ENCODE measurements at places on chromosomes 13 and 19.
A peak's percentile ranks its signal among the peaks of the same experiment; 100 is the strongest.

DNA sequence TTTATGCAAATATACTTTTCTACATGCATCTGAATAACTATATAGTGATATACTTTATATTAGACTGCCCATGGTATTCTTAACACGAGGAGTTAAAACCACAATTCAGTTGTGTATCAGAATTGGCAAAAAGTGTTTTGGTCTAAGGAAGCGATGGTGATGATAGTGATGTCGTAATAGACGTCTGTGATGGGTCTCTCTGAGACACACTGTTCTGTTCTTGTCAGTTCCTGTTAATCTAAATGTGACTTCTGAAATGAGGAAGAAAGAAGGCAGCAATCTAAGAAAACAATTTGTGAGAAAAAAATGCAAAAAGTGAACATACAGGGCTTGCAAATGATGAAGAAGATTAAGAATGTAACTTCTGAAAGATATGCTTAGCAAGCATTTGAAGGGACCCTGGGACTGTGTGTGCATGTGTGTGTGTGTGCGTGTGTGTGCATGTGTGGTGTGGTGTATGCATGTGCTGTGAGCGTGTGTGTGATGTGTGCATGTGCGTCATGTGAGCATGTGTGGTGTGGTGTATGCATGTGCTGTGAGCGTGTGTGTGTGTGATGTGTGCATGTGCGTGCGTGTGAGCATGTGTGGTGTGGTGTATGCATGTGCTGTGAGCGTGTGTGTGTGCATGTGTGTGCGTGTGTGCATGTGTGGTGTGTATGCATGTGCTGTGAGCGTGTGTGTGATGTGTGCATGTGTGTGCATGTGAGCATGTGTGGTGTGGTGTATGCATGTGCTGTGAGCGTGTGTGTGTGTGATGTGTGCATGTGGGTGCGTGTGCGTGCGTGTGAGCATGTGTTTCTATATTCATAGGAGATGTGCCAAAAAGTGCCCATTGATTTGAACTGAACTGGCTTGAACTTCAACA is 131.8 kb downstream of the IRS2 start:
- DNase-seq, result no peak

- peak; percentile 97 for DNase-seq
Measured at GRCh38 chr13:24160458-24161009, at the start of gene SPATA13. TSS of gene SPATA13 (plus strand) at chr13:24160720. CDS start at chr13:24222930, 62,210 bp downstream.

DNA sequence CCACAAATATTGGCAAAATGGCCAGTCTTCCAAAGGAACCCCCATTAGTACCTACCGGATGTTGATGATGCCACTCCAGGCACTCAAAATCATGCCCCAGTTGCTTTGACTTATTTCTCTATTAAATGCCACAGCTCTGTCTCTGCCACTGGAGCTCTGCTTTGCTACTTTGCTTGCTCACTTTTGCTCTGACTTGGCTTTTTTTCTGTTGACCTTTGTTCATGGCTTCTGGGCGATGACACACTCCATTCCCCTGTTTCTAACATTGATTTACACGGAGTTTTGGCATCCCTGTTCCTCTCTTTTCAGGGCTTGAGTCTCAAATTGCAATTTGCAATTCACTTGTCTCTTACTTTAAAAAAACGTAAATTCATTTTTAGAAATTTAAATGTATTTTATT is 217.1 kb upstream of the SPRY2 start:
- no peak for DNase-seq

DNA sequence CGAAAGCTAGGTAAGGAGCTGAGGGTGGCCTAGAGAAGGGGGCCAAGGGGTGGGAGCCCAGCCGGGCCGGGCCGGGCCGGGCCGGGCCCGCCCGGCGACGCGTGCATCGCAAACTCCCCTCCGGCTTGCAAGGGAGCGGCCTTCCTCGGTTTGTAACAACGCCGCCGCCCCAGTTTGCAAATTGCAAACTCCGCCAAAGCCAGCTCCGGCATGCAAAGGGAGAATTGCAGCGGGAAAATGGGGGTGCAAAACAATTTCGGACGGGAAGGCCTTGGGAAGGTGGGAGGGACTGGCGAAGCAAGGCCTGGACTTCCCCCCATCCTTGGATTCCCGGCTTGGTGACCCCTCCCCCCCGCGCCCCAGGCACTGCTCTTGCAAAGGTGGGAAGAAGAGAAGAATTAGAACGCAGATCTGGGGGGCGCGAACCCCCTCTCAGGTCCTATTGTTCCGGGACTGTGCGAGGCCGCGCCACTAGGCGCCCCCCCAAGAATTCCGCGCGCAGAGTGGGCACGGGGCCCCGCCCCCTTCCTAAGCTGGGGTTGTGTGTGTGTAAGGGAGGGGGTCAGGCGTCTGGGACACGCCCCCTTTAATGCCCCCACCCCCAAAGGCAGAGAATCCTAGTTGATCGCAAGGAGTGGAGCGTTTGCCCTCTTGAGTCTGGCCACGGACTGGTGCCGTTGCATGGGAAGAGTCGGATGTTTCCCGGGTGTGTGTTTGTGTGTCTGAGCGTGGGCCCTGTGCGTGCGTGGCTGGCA is 926 bp downstream of the PRR12 start:
- DNase-seq, result peak; percentile 36

DNA sequence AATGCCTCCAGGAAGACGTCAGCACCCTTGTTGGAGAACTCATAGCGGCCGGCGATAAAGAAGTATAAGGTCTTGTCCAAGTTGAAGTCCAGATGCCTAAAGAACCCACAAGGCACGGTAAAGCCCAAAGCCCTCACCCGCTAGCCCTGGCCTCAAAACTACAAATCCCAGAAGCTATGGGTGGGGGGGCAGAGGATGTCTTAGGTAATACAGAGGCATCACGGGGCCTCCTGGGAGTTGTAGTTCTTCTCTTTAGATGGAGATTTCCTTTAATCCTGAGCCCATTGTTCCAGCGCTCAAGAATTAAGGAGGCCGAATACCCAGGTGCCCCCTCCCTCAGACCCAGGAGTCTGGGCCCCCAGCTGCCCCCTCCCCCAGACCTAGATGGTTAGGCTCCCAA is 10.8 kb downstream of the GYS1 start:
- no peak for DNase-seq

DNA sequence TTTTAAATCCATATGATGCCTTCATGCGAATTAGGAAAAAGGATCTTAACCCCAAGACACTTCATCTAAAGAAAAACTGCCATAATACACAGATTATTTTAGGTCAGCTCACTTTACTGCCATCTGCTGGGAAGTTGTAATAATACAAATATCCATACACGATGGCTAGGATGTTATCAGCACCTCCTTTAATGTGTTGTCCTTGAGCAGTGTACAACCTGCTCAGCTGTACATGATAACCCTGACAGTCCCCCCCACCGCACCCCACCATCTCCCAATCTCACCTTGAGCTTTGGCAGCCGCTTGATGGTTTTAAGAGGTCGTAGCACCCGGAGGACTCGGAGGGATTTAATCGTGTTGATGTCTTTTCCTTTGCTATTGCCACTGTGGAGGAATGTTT is 112.2 kb downstream of the IER2 start:
- peak; percentile 72 for DNase-seq

- DNase-seq, result no peak
Measured at GRCh38 chr13:113506025-113506685, 15.6 kb upstream of the DCUN1D2 start.

- no peak for DNase-seq
Measured at GRCh38 chr13:97660594-97661260, 226.8 kb downstream of the RAP2A start.

GRCh38 chr13:108551674-108552073 is 77.7 kb upstream of the MYO16 start:
- no peak for DNase-seq

- no peak for DNase-seq
Measured at GRCh38 chr13:62629618-62630017, 1214.0 kb upstream of the PCDH20 start.

- DNase-seq, result no peak
Measured at GRCh38 chr13:87376081-87376480, 295.1 kb upstream of the SLITRK5 start.

DNA sequence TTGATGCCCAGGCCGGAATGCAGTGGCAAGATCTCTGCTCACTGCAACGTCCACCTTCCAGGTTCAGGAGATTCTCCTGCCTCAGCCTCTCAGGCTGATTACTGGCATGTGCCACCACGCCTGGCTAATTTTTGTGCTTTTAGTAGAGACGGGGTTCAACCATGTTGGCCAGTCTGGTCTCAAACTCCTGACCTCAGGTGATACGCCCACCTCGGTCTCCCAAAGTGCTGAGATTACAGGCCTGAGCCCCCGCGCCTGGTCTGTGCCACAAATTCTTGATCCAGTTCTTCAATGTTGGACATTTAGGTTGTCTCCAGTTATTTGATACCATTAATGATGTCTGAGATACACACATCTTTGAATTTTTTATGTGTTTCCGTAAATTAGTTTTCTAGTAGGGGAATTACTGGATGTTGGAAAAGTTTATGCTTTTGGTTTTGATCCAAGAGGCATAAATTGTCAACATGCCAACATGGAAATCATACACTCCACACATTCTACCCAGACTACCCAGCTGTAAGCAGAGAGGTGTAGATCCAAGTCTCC is 525 bp upstream of the COG3 start:
- no peak for DNase-seq

- DNase-seq, result no peak
Measured at GRCh38 chr19:34484328-34484727, 2.8 kb downstream of the WTIP start.

DNA sequence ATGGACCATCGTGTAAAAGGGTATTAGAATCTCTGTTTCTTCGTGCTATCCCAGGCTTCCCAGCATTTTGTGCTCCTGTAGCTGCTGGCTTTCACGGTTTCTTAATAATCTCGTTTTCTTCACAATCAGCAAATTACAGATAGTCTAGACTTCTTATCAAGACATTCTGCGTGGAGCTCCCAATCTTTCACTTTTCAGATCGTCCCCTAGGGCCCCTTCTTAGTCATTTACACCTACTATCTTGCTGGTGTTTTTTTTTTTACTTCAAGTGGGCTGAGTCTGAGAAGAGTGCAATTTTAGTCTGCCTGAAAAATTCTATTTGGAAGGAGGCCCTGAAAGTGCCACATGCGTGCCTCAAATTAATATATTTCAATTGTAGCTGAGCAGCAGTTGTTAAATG is 275.1 kb downstream of the SHISA2 start:
- DNase-seq, result no peak

DNA sequence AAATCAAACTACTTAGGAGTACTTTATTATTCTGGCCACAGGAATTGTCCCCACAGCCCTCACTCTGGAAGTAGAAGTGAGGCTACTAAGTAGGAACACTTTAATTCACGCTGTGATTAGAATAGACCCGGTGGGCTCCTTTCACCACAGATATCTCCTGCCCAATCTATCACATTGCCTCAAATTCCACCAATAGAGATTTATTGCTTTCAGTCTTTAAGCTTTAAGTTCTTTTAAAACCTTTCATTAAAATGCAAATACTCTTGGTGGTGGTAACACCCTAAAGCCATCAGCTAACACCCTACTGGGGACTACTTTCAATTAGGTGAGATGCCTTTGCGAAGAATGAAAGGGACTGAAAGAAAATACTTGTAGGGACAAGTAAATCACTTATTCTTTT is 181.9 kb downstream of the DACH1 start:
- DNase-seq, result no peak

GRCh38 chr13:33139184-33139583 is 123.0 kb downstream of the KL start:
- no peak for DNase-seq

DNA sequence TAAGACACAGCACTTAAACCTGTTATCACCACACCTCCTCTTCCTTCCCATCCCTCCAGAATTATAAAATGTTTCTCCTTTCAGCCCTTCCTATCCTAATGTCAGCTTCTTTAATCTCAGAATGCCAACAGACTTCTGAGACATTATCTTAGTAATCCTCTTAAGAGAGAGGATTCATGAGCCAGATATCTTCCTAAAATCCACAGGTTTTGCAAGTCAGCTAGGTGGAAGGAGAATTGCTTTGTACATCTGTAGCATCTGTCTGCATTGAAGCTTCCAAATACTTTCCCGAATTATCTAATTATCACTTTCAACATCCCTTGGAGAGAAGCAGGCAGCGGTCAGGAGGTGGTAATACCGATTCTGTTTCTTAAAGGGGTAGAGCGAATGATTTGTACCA is 179.1 kb downstream of the DCT start:
- no peak for DNase-seq

DNA sequence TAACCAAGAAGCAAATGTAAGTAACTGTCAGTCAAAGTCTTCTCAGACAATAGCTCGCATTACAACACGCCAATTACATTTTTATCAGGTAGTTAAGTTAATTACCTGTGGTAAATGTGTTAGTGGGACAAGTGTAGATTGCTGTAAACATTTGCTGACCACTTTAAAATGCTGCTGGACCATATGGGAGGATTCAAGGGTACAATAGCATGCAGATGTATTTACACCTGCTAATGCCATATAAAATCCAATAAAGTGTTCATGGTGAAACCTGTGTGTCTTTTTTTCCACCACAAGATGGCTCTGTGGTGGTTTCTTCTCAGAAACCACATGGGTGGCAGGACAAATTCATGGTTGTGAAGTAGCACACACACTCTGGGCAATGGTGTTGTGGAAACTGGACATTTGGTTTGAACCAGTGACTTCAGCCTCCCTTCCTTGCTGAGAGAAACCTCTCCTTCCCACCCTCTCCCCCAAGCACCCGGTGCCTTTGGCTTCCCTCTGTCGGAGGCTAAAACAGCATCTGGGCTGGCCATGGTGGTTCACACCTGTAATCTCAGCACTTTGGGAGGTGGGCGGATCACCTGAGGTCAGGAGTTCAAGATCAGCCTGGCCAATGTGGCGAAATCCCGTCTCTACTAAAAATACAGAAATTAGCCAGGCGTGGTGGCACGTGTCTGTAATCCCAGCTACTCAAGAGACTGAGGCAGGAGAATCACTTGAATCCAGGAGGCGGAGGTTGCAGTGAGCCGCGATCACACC is 18.1 kb upstream of the GTF3A start:
- DNase-seq, result peak; percentile 45

DNA sequence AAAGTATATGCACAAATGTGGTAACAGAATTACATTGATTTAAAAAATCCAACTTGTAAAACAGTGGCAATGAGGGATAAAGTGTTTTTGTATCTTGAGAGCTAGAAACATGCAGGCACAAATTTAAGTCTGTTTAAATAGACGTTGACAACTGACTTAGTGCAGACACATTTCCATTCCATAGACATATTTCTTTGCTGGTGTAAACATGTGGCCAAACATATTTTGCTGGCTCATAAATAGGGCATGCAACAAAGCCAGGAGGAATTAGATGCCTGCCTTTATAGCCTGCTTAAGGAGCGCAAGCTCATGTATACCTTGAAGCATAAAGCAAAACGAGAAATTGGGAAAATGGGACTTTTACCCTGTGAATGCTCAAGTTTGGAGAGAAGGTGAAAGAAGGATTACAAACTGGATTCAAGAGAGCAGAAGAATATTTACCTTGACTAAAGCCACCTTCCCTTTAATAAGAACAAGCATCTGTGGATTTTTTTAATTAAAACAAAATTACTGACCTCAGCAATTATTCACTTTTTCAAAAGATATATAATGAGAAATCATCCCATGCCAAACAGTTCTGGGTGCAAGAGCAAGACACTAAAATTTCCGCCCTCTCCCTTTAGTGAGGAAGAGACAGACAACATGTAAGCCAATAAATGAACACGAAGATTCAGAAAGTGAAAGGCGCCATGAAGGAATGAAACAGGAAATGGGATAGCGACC is 71.0 kb downstream of the DCT start:
- no peak for DNase-seq

GRCh38 chr13:99153219-99153618 is 47.4 kb upstream of the UBAC2 start:
- DNase-seq, result no peak
